H7 (cell line): ENCODE measurements at places on chromosomes 11 and 22.
A peak's percentile ranks its signal among the peaks of the same experiment; 100 is the strongest.

GRCh38 chr11:102330231-102330630, 12.9 kb downstream of the BIRC3 start:
- no peak for DNase-seq

DNA sequence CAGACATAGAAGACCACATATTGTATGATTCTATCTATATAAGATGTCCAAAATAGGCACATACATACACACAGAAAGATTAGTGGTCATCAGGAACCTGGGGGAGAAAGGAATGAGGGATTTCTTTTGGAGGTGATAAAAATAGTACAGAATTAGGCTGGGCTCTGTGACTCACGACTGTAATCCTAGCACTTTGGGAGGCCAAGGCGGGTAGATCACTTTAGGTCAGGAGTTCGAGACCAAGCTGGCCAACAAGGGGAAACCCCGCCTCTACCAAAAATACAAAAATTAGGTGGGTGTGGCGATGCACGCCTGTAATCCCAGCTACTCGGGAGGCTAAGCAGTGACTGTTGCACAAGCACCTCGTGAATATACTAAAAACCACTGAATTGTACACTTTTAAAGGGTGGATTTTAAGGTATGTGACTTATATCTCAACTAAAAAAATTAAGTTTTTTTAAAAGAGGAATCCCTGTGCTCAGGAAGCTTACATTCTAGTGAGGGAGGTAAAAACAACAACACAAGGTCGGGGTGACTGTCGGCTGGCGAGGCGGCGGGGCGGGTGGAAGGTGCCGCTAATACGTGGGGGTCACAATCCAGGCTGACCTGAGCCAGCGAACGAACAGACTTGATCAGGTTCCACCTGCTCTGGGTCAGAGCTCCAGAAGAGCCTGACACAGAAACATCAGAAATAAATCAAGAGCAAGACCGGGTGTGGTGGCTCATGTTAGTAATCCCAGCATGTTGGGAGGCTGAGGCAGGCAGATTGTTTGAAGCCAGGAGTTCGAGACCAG, 25.3 kb upstream of the TESMIN start:
- DNase-seq, result no peak

- DNase-seq, result no peak
Measured at GRCh38 chr11:111795334-111795985, 29.3 kb upstream of the PPP2R1B start.

GRCh38 chr11:45655347-45655756, 10.1 kb downstream of the CHST1 start:
- peak; percentile 95 for DNase-seq

- DNase-seq, result peak; percentile 79
Measured at GRCh38 chr11:68839911-68840641, 1.6 kb downstream of the CPT1A start.

DNA sequence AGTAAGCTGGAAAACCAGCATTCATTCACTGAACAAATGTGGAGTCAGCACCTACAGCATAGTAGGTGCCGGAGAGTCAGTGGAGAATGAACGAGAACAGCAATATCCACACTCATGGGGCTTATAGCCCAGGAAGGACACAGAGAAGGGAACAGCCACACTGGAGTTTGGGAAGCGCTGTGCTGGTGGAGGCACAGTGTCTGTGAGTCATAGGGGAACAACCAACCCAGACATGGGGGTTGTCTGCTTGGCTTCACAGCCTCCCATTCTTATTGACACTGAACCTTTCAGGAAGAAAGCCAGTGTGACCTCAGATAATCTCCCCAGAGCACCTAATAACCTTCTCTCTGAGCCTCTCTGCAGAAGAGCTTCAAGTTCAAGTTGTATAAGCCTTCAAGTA, 56.6 kb upstream of the UBASH3B start:
- DNase-seq, result no peak

GRCh38 chr11:114219559-114220349, 76.4 kb upstream of the NNMT start:
- DNase-seq, result no peak

DNA sequence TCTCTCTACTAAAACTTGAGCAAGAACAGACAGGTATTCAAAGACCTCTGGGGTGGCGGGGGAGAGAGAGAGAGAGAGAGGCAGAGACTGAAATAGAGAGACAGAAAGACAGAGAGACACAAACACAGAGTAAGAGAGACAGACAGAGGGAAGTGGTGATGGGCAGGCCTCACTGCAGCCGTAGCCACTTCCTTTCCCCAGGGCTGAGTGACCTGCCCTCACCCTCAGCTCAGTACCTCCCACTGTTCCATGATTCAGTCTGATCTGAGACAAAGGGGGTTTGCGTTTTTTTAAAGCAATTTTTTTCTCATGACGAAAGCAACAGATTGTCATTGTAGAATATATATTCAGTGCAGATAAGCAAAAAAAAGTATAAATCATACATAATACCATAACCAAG, 607.9 kb upstream of the B3GAT1 start:
- no peak for DNase-seq

DNA sequence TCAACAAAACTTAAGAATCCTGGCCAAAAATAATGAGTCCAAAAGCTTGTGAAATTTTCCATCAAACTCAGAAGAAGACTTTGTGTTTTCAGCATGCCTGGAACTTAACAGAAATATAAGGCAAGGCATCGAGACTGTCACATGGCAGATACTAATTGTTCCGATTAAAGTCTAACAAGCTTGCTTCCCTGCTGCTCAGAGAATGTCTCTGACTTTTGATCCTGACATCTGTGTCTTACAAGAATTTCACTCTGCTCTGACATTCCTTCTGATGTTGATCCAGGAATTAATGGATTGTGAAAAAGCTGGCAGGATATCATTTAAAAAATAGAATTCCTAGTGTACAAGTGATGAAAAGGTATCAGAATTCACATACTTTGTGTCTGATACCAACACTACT, 170.2 kb downstream of the DCDC1 start:
- no peak for DNase-seq

DNA sequence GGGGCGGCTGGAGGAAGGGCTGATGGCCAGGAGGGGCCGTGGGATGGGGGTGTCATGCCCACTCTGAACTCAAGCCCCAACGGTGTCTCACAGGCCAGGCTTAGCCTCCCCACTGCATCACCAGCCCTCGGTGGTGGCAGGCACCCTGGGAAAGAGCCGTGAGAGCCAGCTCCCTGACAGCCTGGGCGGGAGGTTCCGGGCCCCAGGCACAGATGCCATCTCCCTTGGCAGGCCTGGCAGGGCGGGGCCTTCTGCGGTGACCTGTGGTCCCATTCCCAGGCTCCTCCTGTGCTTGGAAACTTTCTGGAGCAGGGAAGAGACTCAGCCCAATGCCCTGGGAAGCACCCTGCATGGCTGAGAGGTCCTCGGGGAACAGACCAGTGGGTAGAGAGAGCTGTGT, 4.8 kb downstream of the PHLDA2 start:
- peak; percentile 71 for DNase-seq

DNA sequence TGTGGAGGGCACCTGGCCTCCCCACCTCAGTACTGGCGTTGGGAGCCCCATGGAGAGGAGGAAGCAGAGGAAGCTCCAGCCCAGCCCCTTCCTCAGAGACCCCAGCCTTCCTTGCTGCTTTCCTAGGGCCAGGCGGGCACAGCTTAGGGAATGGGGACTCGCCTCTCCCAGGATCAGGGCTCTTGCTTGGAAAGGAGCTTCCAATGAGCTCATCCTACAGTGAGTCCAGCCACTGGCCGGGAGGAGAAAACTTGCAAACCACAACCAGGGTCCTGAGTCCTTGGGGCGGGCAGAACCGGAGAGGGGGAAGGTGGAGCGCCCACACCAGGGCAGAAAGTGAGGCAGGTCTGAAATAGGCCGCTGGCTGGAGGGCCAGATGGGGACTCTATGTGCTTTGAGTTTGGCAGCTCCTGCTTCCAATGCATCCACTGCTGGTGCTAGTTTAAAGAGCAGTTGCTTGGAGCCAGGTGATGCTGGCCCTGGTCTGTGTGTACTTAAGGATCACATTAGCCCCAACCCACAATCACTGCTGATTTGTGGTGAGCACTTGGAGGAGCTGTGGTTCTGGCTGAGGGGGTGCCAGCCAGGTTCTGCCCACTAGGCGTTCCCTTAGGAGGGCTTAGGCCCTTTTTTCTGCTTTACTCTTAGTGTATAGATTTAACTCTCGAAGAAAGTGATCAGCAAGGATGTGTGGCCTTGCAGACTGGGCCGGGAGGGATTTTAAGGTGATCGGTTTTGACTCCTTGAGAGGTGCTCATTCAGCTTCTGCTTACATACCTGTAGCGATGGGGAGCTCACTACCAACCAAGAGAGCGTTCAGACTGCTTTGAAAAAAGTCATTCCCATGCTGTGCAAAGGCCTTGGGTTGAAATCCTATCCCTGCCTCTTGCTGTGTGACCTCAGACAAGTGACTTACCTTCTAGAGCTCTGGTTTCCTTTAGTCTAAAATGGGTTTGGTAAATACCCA, 81.9 kb downstream of the TP53I11 start:
- DNase-seq, result no peak

DNA sequence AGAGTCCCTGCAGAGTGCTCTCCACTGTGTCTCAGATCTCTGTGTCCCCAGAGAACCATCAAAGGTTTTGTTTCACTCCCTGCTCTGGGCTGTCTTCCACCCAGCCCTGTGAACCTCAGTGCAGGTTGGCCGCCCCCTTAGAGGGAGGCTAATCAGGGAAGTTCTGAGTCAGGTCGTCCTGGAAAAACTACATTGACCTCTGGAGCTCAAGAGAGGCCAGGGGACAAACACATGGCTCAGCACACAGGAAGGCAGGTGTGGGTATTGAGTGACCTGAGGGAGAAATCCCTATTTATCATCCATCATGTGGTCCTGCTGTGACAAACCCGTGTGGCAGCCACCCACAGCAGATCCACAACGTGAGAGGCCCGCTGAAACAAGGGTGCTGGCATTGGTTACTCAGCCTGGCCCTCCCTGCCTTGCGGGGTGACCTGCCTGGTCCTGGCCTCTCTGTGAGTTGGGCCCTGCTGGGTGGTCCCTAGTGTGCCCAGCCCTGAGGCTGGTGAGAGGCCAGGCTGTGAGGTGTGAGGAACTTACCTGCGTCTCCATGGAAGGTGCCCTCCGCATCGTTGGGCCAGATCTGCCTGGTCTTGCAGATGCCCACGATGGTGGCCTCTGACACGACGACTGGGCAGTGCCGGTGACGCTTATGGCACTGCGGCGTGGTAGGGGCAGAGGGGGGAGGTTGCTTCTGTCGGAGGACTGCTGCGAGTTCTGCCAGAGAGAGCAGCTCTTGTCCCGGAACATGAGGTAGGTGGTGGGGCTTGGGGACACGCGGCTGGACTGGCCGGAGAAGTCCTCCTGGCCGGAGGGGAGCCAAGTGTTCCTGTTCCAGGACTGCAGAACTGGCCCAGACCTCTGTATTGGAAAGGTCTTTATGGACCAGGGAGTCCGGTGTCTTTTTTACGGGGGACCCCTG, 669 bp upstream of the BCR start:
- DNase-seq, result peak; percentile 50

DNA sequence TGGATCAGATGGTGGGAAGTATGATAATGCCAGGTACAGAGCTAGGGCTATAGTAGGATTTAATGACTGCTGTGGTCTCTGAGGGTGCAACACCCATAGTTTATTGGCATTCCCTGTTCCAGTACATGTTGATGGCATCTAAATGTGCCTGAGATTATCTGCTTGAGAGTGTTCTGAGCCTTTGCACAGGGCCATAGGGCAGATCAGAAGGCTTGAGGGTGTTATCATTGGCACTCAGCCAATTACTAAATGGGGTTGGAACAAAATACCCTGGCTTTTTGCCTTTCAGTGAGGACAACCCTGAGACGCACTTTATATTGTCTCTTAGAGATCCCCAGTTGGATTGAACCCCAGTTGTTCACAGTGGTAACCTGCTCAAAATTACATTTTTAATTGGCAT, 6.7 kb downstream of the SLC5A12 start:
- no peak for DNase-seq

- DNase-seq, result no peak
Measured at GRCh38 chr11:85665733-85666132, 804 bp upstream of the CREBZF start.

DNA sequence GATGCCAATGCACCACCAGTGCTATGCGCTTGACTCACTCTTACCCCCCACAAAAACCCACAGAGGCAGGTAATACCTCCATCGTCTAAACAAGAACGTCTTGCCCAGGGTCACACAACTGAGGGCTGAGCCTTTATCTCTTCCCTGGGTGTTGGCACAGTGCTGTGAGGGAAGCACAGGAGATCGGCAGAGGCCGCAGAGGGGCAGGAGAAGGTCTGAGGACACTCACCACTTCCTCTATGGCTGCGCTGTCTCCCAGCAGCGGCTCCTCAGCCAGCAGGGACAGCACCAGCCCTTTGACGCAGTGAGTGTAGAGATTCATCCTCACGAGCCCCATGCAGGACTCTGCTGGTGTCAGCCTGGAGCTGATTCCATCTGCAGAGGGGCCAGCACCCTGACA, 19.9 kb downstream of the HPS4 start:
- DNase-seq, result no peak

GRCh38 chr11:36150986-36151385, 138.2 kb downstream of the COMMD9 start:
- no peak for DNase-seq

- DNase-seq, result peak; percentile 42
Measured at GRCh38 chr22:29742326-29742725, 22.5 kb downstream of the CABP7 start.

DNA sequence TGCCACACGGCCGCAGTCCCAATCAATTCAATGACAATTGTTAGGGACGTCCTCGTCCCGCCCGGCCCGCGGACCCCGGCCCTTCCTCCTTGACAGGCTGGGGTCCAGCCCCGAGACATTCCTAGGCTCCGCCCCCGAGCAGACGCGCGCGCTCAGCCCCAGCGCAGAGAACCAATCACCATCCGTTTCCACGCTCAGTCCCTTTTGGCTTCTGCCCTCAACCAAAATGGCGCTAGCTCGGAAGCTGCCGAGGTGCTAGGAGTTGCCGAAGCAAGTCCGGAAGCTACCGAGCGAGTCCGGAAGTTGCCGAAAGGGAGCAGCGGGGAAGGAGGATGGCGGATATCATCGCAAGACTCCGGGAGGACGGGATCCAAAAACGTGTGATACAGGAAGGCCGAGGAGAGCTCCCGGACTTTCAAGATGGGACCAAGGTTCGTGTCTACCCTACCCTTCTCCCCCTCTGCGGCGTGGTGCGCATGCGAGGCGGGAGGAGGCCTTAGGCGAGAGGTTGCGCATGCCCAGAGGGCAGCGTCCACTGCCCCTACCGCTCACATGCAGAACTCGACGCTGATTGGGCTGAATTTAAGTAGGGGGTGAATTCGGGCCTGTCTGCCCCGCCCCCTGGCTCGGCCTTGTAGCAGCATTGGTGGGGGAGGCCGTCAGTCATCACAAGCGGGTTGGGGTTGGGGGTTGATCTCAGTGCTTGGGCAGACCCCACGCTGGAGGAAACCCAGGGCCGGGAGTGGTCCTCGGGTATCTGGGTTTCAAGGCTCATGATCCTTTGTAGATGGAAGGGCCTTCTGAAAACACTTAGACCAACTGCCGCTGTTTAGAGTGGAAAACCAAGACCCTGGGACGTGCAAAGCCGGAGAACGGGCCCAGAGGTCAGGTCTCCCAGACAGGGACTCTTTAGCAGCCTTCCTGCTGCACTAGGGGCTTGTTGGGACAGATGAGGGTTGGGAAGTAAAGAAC, at the start of gene AIP:
Gene AIP (plus strand): TSS at position 200 of the 972 bp plus-strand sequence. CDS start 133 bp downstream, at position 333.
- peak; percentile 100 for DNase-seq
